ENCODE measurements at places on chromosomes 2 and 18.

DNA sequence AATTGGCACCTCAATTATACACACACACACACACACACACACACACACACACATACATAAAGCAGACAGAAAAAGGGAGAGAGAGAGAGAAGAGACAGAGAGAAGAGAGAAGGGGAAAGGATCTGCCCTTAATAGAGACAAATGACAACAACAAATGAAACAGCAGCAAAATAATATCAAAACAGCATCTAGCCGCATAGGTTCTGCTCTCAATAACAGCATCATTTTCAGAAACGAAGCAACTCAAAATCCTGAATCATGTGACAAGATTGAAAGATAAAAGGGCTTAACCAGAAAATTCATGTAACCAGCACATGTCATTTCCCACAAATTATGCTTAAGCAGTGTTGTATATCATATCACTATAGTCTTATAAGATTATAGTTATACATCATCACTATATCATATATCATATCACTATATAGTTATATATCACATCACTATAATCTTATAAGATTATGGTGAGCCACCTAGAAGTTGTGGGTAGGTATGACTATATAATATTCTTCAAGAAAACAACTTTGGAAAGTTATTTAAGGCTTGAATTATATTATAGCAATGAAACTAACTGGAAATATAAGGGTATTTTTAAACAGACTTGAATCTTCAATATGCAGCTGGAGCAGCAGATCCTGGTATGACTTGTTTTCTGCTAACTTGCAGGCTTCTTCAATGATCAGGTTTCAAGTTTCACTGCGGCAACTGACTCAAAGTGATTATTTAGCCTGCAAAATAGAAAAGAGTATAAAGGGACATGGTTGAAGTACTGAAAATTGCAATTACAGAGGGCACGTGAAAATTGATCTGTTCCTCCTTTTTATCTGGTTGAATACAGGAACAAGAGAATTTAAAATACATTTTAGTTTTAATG lies 16.1 kb upstream of the VPS54 start:
- DNase-seq: no peak

- DNase-seq: no peak
Measured at GRCh38 chr2:141440072-141440635, 690.7 kb downstream of the LRP1B start.

- DNase-seq: no peak
Measured at GRCh38 chr2:220241423-220241822, 614.0 kb downstream of the SLC4A3 start.

GRCh38 chr2:212520340-212520739 lies 18.3 kb downstream of the ERBB4 start:
- DNase-seq: no peak

Data from activated CD4-positive, alpha-beta T cell treated with anti-CD3 and anti-CD28 coated beads, Interleukin-2, amount 50 U/mL, for 1 hour (primary cell).